ENCODE measurements at places on chromosomes 3 and 15. TPM values are rescaled to one million over a fixed set of nuclear protein-coding genes. Genes with fewer than 3 reads are reported as not detected.

TYRO3 gene
- 11.6 TPM for total RNA-seq

TMC3 gene
- total RNA-seq, result 0.22 TPM

GOLGA6A gene
- total RNA-seq, result 0.49 TPM

ROPN1 gene
- not detected for total RNA-seq

BCHE gene
- 53.3 TPM for total RNA-seq

CCR9 gene
- not detected for total RNA-seq

PLS1 gene
- 11.1 TPM for total RNA-seq

ZFAND6 gene
- 190 TPM for total RNA-seq

CRYBG3 gene
- 119 TPM for total RNA-seq

GOLGA8T gene
- not detected for total RNA-seq

NR2E3 gene
- total RNA-seq, result 218 TPM

SLC22A14 gene
- 0.16 TPM for total RNA-seq

CTXN2 gene
- total RNA-seq, result not detected

DGKG gene
- 4.0 TPM for total RNA-seq

ECE2 gene
- total RNA-seq, result 2.0 TPM

CLDN16 gene
- total RNA-seq, result 0.16 TPM

MORC1 gene
- not detected for total RNA-seq

INSYN1 gene
- 19.9 TPM for total RNA-seq

GATM gene
- total RNA-seq, result 49.4 TPM

ZPLD1 gene
- total RNA-seq, result 1.9 TPM

SAMD7 gene
- 22.0 TPM for total RNA-seq

LYZL4 gene
- not detected for total RNA-seq

CCDC39 gene
- 0.66 TPM for total RNA-seq

CACNA1D gene
- 25.9 TPM for total RNA-seq

SLC27A2 gene
- total RNA-seq, result 10.4 TPM

TRAK1 gene
- 105 TPM for total RNA-seq

CDCP1 gene
- total RNA-seq, result 2.2 TPM

COL6A5 gene
- 0.16 TPM for total RNA-seq

ACKR2 gene
- 1.1 TPM for total RNA-seq

PLSCR5 gene
- total RNA-seq, result not detected

NCKIPSD gene
- total RNA-seq, result 17.0 TPM

DUOXA1 gene
- total RNA-seq, result 2.0 TPM

Measured in camera-type eye (tissue), 1 donor.